ENCODE measurements at places on chromosomes 5 and 9.
A peak's percentile ranks its signal among the peaks of the same experiment; 100 is the strongest.

DNA sequence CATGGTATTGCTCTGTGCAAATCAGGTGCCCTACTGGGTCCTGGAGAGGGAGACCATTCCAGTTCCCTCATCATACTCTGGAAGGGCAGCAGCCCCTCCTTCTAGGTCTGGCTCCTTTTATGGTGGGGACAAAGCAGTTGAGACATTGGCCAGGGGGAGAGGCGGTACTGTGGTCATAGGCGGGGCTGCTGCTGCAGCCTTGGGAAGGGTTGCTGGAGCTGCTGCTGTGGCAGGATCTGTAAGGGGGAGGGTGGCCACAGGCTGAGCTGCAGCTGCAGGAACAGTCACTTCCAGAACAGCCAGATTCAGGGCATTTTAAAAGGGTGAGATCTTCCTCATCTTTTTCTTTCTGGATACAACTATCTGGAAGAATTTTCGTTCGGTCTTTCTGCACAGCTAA lies 233.0 kb upstream of the SGCD start:
- DNase-seq, result no peak

- DNase-seq, result no peak
Observed at GRCh38 chr5:7706256-7706655, 144.7 kb downstream of the CFAP90 start.

- no peak for DNase-seq
Observed at GRCh38 chr5:94693043-94693822, 74.8 kb downstream of the SLF1 start.

DNA sequence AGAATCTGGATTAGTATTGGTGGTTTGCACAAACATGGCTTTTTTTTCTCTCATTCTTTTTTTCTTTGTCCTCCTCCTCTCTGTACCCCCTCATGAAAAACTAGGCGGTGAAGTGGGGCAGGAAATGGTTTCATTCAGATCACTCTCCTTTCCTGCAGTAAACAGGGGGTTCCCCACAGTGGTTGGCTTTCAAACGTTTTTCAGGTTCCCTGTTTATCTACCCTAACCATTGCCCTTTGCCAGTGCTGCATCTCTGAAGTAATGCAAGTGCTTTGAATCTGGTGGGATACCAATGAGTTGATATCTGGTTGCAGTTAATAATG lies 29.8 kb downstream of the NR4A3 start:
- no peak for DNase-seq

DNA sequence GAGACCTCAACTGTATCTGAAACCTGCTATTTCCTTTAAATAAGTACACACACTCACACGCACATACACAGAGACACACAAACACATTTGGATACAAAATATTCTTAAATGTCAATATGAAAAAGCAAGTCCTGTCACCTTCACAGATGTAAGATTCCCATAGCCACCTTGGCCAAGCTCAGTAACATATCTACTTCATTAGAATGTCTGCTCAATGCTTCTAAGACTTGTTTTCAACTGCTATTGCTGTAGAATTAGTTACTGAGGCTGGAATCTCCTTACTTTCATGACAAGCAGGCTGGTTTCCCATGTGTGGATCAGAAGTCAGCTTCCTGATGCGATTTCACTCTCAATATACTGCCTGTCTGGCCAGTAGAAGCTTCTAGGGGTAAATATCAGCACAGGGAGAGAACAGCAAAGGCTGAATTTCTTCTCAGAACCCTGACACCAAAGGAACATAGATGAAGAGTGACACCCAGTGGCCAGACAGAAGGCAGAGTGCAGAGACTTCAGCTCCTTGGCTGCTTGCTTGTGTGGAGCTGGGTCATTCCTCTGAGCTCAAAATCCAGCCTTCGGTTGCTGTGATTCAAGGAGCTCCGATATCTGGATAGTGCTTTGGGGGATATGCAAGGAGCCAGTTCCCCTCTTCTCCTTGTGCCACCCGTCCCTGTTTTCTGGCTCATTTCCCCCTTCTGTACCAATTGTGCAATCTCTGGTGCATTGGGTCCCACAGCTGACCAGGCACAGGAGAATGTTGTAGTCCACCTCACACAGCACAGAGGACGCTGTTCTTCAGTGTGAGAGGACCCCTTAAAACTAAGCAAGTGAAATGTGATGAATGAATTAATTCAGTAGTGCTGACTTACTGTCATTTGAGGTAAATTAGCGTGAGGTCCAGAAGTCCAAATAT lies 26.6 kb upstream of the ABLIM3 start:
- peak; percentile 48 for DNase-seq

- DNase-seq, result no peak
Observed at GRCh38 chr5:110544603-110545002, 181.9 kb downstream of the TMEM232 start.

DNA sequence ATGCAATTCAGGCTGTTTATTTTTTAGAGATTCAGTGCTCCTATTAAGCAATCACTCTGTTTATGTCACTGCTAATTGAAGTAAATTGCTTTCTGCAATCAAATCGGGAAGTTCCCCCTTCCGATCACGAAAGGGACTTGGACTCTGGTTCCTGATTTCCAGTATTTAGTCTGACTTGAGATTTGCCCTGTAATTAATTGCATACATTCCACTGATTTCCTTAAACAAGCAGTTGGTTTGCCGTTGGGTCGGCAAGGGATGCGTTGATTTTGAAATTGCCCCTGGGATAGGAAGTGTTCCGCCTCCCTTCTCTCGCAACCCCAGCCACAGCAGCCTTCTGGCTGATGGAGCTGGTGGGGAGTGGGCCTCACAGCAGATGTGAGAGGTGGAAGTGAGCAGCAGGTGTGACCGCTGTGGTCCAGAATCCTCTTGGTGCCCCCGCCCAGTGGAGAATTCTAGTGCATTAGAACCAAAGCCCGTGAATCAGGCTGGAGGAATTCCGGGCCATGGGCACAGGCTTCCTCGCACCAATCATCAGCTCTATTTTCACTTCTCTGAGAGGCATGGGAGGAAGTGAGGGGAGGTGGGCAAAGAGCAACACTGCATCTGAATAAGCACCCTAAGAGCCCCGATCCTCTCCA lies 102.5 kb downstream of the SPRY4 start:
- DNase-seq, result no peak

DNA sequence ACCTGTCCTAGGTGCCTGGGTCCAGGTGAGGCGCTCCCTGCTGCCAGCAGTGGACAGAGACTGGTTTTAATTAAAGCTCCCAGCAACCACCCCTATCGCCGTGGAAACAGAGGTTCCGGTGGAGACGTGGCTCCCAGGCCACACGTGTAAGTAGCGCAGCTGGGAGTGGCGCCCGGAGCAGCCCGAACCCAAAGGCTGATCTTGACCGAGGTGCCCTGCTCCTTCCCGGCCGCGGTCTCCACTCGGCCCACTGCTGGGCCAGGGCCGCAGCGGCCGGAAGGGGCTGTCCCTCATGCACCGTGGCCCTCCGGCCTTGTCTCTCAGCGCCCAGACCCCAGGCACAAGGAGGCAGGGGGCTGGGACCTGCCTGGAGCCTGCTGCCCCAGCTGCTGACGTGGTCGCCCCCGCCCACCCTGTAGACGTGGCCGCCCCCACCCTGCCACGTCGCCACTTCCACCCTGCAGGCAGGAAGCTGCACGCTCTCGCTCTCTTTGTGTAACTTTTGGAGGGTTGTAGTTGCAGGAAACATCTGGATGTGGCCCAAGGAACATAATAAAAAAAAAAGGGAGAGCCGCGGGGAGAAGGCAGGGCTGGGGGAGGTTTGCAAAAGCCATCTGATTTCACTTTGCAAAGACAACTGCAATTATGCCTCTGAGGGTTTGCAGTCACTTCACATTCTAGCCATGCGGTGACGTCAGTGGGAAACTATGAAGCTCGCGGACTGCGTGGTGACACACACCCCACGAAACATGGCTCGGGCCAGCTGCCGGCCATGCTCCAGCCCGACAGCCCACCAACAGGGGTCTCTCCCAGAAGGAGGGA lies 129.9 kb downstream of the RXRA start:
- no peak for DNase-seq

GRCh38 chr9:128113526-128114325 lies 13.8 kb downstream of the PTGES2 start:
- DNase-seq, result peak; percentile 88

- DNase-seq, result no peak
Observed at GRCh38 chr5:124675931-124676846, 70.2 kb downstream of the ZNF608 start.

DNA sequence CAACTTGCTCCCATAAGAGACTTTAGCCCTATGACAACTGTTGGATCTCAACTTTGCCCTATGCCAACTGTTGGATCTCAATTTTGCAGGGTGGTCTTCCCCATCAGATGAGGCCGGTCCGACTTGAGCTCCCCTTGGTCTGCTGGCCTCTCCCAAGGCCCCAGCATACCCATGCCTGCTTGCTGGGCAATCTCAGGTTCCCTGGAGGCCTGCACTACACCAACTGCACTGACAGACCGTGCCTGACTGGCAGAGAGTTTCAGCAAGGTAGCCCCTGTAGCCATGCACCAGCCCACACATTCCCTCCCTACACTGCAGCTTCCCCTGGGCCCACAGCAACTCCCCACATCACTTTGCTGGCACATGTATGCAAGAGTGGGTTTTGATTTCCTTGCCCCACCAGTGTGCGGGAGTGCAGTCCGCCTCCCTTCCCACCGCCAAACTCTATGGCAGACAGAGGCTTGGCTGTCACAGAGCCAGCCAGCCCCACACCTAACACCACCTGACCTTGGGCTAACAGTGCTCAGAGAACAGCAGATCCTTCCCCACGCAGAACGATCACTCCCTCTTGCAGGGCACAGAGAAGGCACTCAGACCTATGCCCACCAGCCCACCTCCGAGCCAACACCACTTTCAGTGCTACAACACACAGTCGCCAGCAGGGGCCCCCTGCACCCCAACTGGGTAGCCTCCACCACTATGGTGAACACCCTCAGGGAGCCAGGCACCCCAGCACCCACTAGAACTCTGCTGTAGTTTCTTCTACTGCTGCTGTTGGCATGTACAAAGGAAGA lies 279.9 kb upstream of the COX7C start:
- DNase-seq, result no peak

- no peak for DNase-seq
Observed at GRCh38 chr9:89953824-89954615, 349.2 kb downstream of the GADD45G start.

DNA sequence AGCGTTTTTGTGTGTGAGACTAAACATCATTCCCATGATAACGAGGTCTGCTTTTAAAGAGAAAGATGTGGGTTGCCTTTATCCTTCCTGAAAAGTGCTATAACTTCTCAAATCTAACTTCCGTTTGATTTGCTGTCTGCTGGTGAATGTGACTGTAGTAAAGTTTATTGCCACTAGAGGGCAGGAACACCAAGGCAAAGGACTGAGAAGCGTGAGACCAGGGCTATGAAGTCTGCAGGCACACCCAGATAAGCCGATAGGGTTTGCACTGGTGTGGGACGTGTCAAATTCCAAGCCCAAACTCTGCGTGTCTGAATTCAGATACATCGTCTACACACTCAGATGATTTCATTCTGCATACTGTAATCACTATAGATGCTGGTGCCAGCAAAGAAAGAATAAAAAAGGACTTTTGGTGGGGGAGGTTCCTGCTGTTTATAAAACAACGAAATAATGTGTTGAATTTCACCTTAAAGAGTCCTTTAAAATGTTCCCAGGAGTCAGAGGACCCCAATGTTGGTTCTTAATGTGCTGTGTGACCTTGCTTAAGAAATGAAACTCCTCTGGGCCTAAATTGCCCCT lies 87.2 kb downstream of the PTTG1 start:
- DNase-seq, result peak; percentile 56

DNA sequence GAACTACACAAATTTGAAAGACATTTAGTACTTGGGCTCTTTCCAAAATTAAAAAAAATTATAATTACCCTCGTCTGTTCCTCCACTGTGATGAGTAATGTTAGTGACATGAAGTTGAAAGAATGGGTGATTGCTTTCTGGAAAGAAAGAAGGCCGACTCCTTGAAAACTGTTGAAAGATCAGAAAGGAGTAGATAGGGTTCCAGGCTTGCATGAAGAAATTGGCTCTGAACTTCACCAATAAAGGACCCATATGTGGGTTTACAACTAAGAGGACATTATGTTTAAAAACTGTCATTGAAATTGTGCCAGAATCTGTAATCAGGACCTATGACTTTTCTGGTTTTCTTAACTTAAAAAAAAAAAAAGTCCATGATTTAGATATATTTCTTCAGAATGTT lies 20.7 kb upstream of the MOCS2 start:
- no peak for DNase-seq

DNA sequence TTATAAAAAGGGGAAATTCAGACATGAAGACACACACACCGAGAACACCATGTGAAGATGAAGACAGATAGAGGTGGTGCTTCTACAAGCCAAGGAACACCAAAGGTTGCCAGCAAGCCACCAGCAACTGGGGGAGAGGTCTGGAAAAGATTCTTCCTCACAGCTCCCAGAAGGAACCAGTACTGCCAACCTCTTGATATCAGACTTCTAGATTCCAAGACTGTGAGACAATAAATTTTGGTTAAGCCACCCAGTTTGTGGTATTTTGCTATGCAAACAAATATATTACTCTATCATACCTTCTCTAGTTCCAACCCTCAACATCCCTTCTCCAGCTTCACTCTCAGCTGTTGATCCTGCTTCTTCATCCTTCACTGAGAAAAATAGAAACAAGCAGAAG lies 451.1 kb downstream of the EBF1 start:
- DNase-seq, result no peak

DNA sequence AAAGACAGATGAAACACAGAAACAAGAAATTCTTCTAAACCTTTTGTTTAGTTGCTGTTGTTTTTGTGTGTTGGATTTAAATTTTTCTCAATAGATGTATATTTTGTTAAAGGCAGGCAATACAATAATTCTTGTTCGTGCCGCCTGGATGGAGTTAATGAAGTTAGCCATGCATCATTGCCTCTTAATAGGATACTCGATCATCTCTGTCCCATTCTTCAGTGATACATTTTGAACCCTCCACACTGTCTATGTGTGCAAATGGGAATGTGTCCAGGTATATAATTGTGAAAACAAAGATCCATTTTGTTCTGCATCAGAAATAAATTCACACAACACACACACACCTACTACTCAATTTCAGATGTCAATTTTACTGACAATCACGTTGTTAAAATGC lies 186.6 kb upstream of the ADAMTS16 start:
- DNase-seq, result no peak

DNA sequence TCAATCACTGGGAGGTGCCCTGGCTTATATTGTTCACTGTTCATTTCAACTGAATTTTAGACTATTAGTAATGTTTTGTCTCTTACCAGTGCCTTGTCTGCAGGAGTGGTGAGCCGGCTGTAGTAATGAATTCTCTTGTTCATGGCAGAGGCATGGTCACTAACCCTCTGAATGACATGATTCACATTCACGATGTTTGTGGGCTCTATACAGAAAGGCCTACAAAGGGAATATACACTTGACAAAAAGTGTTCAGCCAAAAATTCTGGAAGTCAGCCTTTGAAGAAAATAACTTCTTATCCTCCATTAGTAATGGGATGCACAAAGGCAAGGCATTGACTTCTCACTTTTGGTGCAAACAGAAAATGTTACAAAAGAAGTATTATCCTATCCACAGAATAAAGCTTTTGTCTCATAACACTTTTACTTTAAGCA lies 39.6 kb downstream of the SLC38A9 start:
- DNase-seq, result no peak

GRCh38 chr5:35302544-35302943 lies 72.3 kb upstream of the PRLR start:
- no peak for DNase-seq

Data from WERI-Rb-1 (cell line).